Epithelial cell of alveolus of lung (primary cell): ENCODE measurements at places on chromosomes 5 and 9. TPM values are rescaled to one million over a fixed set of nuclear protein-coding genes. Genes with fewer than 3 reads are reported as not detected.

The RGS7BP gene
- under 0.01 TPM in 1 of 2 replicates, not detected in the other for total RNA-seq

The FRMD3 gene
- 0.13 and 1.3 TPM in 2 replicates for total RNA-seq

The GLRA1 gene
- not detected in 2 replicates for total RNA-seq

The PCDHGA10 gene
- 3.4 and 11.8 TPM in 2 replicates for total RNA-seq

The ABCA2 gene
- total RNA-seq: 14.9 and 15.8 TPM in 2 replicates

The PRR7 gene
- total RNA-seq: 9.3 and 10.0 TPM in 2 replicates

The CA9 gene
- total RNA-seq: 6.7 and 52.0 TPM in 2 replicates

The FOXI1 gene
- total RNA-seq: not detected in 2 replicates

The PHF24 gene
- 0.40 TPM in 1 of 2 replicates, not detected in the other for total RNA-seq

The PCDHGC4 gene
- 0.13 and 3.1 TPM in 2 replicates for total RNA-seq

The CYSTM1 gene
- 6.0 and 23.4 TPM in 2 replicates for total RNA-seq

The DAPK1 gene
- 1.6 and 8.3 TPM in 2 replicates for total RNA-seq
